ENCODE measurements at places on chromosomes 2 and 18.

DNA sequence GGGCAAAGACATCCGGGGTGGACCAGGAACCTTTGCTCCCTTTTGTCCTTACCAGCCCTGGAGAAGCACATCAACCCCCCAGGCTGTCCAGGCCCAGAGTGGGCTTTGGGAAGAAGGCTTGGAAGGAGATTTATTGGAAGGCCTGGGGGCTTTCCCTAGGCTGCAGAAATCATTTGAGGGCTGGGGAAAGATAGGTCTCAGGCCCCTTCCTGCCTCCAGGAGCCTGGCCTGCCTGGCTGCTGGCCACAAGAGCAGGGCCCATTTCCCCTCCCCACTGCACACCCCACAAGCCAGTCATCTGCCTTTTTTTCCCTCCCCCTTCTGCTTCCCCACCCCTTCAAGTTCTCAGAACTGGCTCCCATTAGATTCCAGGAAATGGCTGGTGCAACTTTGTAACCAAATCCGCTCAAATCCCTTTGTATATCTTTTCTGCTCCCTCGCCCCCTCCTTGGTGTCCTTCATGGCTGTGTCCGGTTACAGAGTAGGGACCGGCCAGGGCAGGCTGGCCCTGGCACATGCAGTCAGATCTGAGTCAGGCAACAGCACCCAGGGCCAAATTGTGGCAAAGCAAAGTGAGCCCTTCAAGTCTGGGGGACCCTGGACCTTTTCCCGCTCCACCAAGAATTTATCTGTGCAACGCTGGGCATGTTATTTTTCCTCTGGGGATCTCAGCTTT lies 20.8 kb upstream of the TNP1 start:
- DNase-seq, result peak; percentile 47

DNA sequence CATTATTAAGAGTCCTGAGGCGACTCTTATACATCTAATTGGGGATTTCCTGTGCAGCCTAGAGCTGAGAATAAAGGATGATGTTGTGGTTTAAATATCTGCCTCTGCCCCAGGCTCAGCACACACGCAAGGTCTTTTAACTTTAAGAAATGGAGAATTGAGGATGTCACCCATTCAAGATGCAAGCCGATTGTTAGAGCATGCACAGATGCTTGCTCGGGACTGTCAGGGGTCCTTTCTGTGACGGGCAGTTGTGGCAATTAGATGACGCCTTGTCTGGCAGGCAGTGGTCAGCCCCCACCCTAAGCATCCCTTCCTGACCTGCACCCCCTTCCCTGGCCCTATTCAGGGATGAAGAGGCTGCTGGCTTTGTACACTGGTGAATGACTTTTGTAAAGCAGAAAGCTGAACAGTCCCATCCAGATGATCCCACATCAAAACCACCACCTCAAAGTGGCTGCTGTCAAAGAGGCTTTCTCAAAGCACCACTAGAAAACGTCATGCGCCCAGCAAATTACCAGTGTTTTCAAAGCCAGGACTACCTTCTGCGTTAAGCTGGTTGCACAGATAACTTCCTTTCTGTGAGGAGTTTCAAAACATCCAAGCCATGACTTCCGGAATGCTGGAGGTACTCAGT lies 23.7 kb downstream of the FAM178B start:
- peak; percentile 79 for DNase-seq

- no peak for DNase-seq
These were observed 19.9 kb upstream of the SCYGR1 start for GRCh38 chr2:227407591-227408151.

GRCh38 chr18:62372156-62372555 lies 47.0 kb downstream of the TNFRSF11A start:
- DNase-seq, result no peak

- no peak for DNase-seq
These were observed 60.0 kb downstream of the TMEM131 start for GRCh38 chr2:97935719-97936161.

DNA sequence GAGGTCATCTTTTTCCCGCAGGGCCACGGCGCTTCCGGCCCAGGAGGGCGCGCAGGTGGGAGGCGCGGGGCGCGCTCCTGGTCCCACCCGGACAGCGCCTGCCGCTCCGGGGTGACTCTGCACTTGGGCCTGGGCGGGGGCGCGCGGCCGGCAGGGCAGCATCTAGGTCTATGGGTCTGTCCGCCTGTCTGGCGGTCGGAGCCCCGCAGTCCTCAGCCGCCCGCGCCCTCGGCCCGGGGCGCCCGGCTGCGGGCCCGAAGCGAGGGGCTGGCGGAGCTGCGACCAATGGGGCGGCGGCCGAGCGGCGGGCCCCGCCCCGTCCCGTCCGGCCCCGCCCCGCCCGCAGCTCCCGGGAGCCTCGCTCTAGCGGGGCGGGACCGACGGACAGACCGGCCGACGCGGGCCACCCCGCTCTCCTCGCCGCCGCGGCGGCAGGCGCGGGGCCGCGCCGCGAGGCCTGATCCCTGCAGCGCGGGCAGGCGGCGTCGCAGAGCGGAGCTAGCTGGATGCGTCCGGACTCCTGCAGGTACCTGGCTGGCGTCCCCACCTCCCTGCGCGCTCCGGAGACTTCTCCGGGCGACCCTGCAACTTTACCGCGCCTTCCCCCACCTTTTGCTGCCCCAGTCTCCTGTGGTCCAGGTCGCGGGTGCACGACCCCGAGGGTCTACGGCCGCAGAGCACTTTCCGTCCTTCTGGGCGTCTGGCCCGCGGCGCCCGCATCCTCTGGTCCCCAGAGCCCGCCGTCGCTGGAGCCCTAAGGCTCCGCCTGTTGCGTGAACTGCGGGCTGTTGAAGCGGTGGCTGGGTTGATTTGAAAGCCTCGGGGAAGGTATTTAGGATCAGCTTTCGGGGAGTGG lies at the start of gene KCNS3:
TSS of gene KCNS3 (plus strand) at position 387 of the 856 bp plus-strand sequence. CDS start 52,342 bp downstream, outside the sequence.
- peak; percentile 10 for DNase-seq

GRCh38 chr2:240293557-240294461 lies 141.7 kb upstream of the GPC1 start:
- DNase-seq, result no peak

- no peak for DNase-seq
These were observed 351.5 kb downstream of the TXNL1 start for GRCh38 chr18:56286775-56287325.

GRCh38 chr2:105081006-105081601 lies 43.2 kb downstream of the MRPS9 start:
- no peak for DNase-seq

DNA sequence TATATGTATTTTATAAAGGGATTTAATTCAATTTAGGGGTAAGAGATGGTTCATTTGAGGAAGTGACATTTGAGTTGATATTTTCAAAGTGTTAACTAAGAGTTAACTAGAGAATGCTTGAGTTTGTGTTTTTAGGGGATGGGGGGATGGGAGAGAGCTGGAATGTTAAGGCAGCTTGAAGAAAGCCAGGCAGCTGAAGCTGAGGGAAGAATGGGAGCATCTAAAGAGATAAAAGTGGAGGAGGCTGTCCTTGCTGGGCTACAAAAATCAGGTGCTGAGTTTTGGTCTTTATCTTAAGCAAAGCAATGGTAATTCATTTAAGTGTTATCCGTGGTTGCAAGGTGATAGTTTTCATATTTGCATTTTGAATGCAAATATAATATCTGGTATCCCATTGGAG lies 9.2 kb downstream of the CHST9 start:
- no peak for DNase-seq

GRCh38 chr2:223082706-223083105 lies 30.7 kb downstream of the KCNE4 start:
- no peak for DNase-seq

DNA sequence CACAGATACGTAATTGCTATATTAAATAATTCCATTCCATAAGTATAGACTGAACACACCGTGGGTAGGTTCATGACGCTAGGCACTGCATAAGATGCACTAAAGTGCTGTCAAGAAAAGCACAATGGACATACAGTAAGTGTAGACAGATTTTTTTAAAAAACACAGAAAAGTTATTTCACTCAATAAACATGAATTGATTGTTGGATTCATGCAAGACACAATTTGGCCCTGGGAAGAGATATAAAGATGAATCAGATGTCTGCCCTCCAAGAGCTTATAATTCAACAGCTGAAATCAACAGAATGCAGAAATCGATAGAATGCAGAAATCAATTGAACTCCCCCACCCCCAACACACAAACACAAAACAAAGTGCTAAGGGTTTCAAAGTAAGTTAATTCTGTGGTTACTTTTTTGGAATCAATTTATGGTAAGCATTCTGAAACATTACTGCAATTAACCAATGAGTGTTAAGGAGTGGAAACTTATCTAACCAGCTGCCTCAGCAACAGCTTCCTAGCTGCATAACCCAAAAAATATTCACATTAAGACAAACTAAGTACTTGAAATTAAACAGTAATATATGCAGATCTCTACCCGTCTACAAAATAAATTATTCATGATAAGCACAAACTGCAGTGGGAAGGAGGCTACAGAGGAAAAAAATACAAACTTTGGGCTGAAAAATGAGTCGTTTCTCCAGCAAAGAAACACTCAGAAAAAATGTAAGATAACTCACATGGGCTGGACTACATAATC lies 1.6 kb downstream of the NBAS start:
- no peak for DNase-seq

- DNase-seq, result peak; percentile 16
These were observed 112.1 kb downstream of the NFATC1 start for GRCh38 chr18:79507546-79508480.

DNA sequence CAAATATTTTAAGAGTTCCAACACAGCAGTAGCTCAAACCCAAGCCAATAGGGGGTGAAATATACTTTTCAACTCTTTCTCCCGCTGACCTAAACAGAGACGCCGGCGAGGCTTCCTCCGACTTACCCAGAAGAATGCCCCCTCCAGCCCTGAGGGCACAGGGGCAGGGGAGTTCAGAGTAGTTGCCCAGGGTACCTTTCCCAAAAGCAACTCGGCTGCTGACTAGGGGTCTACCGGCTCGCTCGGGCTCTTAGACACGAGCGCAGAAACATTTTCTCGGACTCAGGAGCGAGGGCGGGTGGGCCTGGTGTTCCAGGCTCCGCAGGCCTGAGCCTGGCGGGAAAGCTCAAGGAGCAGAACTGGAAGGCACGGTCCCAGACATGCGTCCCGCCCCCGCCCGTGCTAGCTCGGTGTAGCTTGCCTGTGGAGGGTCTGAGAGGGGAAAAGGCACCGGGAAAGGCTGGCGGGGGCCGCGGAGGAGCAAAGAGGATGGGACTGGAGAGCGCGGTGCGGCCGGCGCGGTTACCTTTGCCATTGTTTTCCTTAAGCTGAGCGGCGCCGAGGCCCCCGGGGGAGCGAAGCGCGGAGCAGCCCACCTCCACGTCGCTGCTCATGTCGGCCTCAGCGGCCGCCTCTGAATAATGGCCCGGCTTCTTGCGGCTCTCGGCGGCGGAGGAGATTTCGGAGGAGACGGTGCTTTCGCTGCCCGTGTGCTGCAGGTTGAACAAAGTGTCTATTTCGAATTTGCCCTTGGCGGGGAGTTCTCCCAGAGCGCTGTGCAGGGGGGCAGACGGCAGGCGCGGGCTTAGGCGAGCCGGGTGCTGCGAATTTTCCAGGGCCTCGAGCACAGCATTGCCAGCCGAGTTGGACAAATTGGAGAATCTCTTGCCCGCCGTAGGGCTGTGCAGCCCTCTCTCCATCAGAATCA lies 674 bp downstream of the EVX2 start:
- no peak for DNase-seq

GRCh38 chr2:26723991-26724750 lies 31.6 kb downstream of the KCNK3 start:
- DNase-seq, result no peak

- no peak for DNase-seq
These were observed 87.8 kb upstream of the RNU4ATAC start for GRCh38 chr2:121442889-121443288.

- DNase-seq, result no peak
These were observed 7.0 kb upstream of the PER2 start for GRCh38 chr2:238295144-238296112.

GRCh38 chr2:6955511-6956136 lies 38.4 kb downstream of the RNF144A start:
- no peak for DNase-seq

DNA sequence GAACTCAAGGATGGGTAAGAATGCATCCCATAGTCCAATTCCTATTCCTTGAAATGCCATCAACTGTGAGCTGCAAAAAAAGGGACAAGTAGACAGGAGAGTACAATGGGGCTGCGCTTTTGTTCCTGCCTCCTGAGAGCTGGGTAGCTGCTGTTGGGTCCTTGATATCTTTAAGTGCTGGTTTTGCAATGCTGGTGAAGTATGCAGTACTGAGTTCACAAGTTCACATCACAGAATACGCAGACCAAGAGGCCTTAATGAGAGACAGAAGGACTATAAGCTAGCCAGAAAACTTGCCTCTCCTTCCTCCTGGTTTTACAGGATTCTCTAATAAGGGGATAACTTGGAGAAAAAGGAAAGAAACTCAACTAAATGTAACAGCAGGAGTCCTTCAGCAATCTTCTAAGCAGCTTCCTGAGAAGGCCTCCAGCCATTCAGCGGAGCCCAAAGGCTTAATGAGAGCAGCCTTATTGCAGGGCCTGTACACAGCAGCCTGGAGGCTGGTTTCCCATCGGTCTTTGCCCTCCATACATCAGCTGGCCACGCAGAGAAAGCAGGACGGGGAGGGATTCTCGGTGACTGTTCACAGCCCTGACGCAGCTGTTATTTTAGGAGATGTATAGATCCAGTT lies 293.1 kb downstream of the CDCA7 start:
- no peak for DNase-seq

- DNase-seq, result no peak
These were observed 864 bp downstream of the KLHL29 start for GRCh38 chr2:23385748-23386338.

DNA sequence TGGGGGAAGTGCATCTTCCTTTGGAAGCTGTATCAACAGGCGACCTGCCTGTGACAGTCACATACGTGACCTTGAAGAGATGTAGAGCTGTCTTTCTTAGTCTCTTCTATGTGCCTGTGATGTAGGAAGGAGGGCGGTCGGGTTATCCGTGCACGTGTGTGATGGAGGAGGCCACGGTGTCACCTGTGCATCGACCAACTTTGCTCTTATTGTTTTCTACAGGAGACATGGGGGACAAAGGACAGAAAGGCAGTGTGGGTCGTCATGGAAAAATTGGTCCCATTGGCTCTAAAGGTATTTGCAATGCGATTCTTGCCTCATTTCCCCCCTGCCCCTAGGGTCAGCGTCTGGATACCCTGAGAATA lies 20.7 kb upstream of the ALLC start:
- DNase-seq, result no peak

GRCh38 chr2:239355724-239356123 lies 45.1 kb downstream of the HDAC4 start:
- DNase-seq, result no peak

DNA sequence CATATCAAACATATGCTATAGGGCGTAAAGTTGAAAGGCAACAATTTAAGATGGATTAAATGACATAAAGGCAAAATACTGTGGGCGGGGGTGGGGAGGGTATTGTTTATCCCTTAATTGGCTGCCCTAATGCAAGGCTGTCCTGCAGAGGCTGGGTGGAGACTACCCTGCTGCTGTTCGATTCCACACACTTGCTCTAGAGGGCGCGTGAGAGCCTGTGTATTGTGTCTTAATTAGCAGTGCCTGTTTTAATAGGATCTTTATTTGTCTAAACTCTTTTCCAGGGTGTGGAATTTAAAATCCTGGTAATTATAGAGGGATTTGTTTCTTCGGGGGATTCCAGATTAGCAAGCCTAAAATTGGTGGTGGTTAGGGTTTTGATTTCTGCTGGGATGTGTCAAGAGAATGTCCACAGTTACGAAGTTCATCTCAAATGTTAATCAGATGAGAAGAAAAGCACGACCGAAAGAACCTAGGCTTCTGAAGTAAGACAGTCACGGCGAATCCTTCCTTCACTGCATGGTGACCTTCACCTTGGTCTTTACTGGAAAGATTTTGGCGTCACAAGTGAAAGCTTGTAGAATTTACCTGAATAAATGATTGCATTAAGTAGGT lies 103.5 kb upstream of the MAP3K20 start:
- peak; percentile 57 for DNase-seq

GRCh38 chr2:41496908-41497307 lies 550.9 kb upstream of the PKDCC start:
- peak; percentile 11 for DNase-seq
